ENCODE measurements at places on chromosomes 11 and 22. TPM values are rescaled to one million over a fixed set of nuclear protein-coding genes. Genes with fewer than 3 reads are reported as not detected.

DNA sequence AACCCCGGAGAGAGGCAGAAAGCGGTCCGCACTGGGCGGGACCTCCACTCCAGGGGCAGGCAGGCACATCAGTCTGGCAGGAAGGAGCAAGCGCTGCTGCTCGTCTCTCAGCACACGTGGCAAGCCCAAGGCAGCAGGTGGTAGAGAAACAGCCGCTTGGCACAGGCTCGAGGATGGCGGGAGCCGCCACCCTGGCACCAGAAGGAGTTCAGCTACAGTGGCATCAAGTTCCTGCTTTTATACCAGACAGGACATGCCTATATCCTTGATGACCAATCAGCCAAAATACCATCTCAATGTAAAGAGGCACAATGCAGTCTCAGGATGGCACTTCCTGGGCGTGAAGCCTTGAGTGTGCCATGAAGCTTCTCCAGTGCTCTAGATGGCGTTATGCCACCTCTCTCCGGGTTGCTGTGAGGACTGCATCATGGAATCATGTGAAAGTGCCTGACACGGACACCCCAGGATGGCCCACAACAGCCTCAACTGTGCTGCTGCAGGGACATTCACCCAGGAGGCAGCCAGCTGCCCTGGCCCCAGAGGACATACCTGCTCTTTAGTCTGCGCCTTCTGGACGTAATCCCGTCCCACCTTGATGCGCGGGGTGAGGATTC, 64.8 kb downstream of the APOL1 start:
- no peak for DNase-seq

DNA sequence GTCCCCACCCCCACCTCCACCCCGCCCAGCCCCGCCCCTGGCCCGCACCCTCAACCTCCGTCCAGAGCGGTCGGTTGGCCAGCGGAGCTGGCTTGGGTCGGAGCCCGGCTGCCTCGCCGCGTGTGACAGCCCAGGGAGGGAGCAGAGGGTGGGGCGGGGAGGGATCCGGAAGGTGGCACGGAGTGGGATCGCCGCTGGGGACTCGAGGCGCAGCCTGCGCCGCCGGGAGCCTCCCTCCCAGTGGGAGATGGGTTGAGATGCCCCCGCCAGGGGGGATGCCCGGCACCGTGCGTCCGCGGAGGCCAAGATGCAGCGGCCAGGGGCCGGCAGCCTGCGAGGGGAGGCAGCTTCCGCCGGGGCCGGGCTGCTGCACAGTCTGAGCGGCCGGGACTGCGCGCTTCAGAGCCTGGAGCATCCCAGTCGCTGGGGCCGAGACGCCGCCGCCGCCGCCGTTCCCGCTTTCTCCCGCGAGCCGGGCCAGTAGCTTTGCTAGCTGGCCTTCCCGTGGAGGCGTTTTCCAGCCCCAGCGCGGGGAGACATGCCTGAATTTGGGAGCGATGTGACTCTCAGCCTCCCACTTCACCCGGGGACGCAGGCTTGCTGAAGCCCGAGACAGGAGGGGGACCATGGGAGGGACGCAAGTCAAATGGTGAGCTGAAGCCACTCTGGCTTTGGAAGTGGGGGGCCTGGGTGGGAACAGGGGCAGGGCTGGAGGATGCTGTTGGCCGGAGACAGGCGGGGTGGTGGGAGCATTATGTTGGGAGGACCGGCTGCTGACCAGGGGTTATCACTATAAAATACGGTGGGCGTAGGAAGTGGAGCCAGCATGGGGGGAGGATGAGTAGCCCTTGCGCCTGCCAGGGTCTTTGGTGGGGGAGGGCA, 40.2 kb downstream of the DIXDC1 start:
- peak; percentile 8 for DNase-seq

DNA sequence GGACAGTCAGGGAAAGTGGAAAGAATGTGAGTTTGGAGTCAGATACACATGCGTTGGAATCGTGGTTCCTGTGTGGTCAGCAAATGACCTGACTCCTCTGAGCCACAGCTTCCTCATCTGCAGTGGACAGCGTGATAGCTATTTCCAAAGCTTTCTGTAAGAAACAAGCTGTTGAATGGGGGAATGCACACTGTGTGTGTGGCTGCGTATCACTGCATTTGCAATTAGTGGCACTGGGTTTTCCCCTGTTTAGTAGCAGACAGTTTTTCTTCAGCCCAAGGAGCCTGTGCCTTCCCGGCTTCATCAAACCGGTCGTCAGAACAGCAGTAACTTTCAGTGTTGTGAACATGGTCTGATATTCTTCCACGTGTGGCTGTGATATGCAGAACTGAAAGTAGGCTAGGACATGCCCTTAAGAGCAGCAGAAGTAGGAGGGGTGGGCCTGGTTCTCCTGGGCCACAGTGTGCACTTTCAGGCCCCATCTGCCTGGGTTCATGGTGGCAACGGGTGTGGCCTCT, 121.5 kb downstream of the RRAS2 start:
- DNase-seq = peak; percentile 18

DNA sequence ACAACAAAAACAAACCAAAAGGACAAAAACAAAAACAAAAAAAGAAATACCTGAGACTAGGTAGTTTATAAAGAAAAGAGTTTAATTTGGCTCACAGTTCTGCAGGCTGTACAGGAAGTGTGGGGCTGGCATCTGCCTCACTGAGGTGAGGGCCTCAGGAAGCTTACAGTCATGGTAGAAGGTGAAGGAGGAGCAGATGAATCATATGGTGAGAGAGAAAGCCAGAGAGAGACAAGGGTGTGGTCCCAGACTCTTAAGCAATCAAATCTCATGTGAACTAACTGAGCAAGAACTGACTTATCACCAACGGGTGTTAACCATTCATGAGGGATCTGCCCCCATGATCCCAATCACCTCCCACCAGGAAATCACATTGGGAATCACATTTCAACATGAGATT, 58.8 kb upstream of the ZBED5 start:
- no peak for DNase-seq

DNA sequence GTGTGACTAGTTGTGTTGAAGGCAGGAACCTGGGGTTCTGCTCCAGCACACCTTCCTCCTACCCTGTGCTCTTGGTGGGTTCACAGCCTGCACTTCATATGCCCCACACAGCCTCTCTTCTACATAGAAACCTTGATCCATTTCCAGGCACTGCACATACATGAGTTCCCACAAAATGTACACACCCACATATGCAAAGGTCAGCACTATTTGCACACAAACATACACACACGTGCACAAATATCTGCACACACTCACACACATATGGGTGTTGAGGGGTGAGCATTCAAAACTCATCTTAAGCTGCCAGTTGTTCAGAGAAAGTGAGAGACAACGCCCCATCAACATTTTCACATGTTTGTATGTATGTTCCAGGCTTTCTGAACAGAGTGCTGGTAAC, 201.0 kb downstream of the BARX2 start:
- no peak for DNase-seq

- no peak for DNase-seq
These were observed 139.6 kb downstream of the DDX10 start for GRCh38 chr11:108804511-108804910.

DNA sequence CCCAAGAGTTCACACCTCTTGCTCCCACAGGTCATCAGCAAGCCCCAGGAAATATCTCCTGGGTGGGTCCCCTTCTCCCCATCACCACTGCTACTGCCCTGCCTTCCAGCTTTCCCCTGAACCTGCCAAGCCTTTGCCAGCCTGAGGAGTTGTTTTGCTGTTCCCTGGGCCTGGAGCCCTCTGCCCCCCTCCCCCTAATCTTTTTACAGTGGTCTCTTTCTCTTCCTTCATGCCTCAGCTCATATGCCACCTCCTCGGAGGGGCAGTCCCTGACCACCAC, 18.9 kb downstream of the MYO7A start:
- DNase-seq = no peak

DNA sequence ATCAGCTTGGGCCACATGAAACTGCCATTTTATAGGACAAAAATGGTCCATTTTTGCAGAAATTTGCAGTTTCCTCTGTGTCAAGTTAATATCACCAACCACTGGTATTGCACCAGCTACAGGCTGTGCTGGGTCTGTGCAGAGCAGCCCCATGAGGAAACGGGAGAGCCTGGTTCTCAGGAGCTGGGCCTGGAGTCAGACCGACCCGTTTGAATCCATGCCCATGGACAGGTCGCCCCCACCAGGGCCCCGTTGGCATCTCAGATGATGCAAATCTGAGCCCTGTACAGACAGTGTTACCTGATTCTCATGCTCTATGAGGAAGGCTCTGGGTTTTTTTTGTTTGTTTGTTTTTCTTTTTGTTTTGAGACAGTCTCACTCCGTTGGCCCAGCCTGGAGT, 9.8 kb upstream of the SEC14L6 start:
- DNase-seq = no peak

- DNase-seq = no peak
These were observed 275.8 kb downstream of the MIAT start for GRCh38 chr22:26933105-26933590.

GRCh38 chr22:26033071-26033470, 136.2 kb upstream of the SEZ6L start:
- DNase-seq = no peak

Gene GPR137
- total RNA-seq = 15.1 TPM

Gene ZBED4
- total RNA-seq = 31.2 TPM

Gene PRR33
- total RNA-seq = 0.54 TPM
